ENCODE measurements at places on chromosomes 5 and 9.

DNA sequence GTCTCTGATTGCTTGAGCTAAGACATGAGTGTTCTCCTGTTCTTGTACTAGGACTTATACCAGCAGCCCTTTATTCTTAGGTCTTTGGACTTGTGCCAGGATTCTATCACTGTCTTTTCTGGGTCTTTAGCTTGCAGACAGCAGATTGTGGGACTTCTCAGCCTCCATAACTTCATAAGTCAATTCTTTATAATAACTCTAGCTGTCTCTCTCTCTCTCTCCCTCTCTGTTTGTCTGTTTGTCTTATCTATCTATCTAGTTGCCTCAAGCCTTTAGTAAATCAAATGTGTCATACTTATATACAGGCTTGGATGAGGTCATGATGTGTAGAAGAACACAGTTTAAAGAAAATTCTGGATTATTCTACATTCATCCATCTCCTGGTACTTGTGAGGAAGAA, 11.5 kb upstream of the ANKRD55 start:
- DNase-seq, result no peak

DNA sequence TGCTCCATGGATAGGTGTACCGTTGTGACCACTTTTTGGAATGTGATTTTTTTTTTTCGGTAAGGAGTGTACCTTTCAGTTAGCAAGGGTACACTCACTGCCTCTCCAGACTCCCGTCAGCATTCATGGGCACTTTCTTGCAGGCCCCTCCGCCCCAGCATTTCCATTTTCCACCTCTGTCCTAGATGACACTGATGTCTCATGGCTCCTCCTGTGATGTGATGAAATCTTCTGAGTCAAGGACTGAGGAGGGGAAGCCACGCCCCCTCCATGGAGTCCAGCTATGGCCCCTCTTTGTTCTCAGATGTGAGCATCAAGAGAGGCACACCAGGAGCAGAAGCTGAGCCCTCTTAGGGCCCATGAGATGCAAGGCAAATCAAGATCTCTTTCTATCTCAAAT, 61.8 kb downstream of the CTSL start:
- DNase-seq, result no peak

DNA sequence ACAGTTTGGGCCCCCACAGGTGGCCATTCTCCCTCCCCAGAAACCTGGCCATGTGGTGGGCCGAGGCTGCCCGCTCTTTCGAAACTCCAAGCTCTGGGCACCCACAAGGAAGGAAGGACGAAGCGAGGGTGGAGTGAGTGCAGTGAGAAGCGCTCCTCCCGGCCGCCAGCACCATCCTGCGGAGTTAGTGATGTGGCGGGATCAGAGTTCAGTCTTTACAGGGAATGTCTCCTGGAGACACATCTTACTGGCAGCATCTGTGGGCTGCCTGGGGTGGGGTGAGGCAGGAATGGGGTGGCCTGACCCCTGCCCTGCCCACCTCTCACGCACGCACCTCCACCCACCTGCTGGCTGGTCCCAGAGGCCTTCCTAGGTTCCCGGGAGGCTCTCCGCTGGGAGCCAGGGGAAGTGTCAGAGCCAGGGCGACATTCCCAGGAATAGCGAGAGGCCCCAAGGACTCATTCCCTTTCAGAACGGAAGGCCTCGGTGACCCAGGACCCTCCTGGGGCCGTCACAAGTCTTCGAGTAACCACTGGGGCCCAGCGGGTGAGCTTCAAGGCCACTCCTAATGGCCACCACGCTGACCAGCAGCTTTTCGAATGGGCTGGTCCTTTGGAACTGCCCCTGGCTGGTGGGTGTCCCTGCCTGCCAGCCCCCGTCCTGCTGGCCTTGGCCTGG, 5.5 kb upstream of the RNU6ATAC start:
- DNase-seq, result no peak

- no peak for DNase-seq
These were observed 459.2 kb downstream of the ACTL7B start for GRCh38 chr9:108396611-108397010.

DNA sequence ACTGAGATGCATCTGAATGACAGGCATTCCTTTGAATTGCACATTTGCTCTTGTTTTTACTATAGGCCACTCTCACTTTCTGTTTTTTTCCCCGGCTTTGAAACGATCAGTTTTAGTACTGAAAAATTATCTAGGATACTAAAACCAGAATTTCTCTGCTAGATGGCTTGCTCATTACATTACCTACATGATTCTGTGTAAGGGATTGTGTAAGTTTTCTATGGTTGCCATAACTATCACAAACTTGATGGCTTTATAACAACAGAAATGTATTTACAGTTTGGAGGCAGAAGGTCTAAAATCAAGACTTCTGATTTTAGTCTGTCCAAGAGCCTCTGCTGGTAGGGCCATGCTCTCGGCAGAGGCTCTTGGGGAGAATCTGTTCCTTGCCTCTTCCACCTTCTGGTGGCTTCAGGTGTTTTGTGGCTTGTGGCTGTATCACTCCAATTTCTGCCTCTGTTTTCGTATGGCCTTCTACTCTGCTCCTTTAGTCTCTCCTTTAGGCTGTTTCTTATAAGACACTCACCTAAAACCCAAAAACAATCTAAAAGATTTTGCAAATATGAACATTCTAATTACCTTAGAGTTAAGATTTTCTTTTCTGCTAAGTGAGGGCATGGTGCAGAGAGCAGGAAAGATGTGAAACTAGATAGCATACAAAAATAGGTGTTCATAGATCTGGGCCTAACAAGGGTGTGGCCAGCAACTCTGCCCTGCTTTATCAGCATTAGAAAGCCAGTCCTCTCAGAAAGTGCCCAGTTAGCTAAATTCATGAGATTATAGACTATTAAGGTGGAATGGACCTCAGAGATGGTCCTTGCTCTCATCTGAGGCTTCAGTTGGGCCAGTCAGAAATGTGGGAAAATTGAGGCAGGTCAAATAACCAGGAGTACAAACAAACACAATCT, 93.3 kb upstream of the CDKN2B start:
- peak; percentile 68 for DNase-seq

GRCh38 chr5:142955628-142956027, 185.5 kb downstream of the ARHGAP26 start:
- DNase-seq, result no peak

DNA sequence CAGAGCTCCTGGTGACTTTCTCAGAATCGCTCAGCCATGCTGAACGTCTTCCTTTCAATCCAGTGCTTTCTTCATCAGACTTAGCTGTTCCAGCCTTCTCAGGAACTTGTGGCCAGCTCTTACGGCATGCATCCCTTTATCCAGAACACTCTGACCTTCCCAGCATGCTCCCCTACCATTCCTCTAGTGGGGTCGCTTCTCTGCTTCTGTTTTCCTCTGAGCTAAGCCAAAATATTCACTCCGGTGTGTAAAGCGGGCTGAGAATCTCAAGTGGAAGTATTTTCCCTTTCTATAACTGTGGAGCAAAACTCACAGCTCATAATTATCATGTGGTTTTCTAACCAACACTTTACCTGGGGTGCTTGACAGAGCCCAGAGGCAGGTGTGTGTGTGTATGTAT, 6.2 kb downstream of the DCANP1 start:
- DNase-seq, result no peak

GRCh38 chr5:59599729-59600128, 293.8 kb downstream of the PDE4D start:
- no peak for DNase-seq

DNA sequence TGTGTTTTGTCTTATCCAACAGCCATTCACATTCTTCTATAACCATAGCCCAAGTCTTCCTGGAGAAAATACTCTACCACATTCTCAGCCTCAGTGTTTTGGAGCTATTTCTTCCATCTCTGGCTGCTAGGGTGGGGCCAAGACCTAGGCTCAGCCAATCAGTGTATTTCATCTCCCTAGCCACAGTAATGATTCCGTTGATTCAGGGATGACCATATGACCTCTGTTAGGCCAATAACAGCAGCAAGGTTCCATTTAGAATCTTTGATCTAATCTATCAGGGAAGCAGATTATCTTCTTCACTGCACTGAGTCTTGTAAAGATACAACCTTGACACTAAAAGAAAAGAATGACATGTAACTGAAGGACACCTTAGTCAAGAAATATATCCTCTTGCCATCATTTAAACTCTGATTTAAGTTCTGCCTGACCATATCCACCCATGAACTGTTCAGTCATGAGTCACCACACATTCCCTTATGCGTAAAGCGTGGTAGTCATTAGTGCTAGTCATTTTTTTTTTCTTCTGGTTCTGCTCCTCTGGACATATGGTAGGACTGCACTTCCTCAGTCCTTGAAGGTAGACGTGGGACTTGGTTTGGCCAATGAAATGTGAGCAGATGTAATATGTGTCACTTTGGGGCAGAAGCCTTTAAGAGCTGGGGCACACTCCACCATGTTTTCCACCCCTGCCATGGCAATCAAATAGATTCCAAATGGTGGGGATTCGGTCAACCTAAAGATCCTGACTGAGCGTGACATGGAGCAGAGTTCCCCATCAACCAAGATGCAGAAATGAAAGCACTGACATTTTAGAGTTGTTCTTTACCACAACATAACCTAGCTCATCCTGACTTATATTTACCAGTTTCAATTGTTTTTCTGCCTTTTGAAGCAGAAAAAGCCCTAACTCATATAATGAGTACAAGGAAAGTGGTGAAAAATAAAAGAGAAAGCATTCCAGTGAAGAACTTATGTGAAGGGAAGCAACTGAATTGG, 12.7 kb upstream of the PRELID2 start:
- DNase-seq, result no peak

GRCh38 chr5:155068616-155069100, 55.1 kb downstream of the KIF4B start:
- no peak for DNase-seq

- DNase-seq, result no peak
These were observed 123.7 kb upstream of the CPEB4 start for GRCh38 chr5:173764332-173765028.

- DNase-seq, result no peak
These were observed 14.7 kb upstream of the TMEM250 start for GRCh38 chr9:136133191-136133958.

- DNase-seq, result no peak
These were observed 71.7 kb downstream of the PCSK5 start for GRCh38 chr9:75962013-75962661.

DNA sequence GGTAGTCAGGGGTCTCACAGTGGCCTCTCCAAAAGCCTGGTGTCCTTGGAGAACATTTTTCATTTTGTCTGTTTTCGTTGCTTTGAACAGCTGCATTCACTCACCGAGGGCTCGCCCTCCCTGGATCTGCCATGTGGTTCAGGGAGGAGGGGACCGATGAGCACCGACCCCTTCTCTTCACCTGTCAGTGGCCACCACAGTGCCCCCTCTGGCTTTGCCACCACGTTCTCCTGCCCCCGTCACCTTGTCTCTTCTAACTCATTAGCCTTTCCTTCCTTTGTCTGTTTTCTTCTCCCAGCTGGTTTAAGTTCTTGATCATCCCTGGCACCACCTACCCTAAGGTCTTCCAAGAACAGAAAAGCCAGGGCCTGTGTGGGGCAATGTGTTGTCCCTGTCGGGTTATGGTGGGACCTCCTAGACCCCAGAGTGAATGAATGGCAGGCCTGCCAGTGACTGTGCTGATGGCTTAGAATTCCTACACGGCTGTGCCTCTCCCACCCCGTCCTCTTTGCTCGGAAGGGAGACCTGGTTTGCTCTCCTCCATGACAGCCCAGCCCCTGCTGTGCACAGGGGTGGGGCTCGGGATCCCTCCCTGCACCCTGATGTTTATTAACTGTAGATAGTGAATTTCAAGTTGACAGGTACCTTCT, 90.0 kb downstream of the ANKRD33B start:
- DNase-seq, result no peak

DNA sequence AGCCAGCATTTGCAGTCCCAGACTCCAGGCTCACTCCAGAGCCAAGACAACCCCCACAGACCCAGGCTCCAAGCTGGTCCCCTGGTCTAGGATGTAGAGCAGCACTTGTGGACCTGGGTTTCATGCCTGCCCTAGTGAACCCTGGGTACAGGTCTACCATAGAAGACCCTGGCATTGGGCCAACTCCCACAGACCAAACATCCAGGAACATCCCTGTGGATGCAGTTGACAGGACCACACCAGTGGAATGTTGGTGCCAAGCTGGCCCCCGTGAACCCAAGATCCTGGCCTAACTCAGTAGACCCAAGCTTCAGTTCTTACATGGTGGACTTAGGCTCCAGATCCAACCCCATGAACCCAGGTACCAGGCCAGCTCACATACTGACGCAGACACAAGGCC, 250.6 kb downstream of the KDM4C start:
- no peak for DNase-seq

DNA sequence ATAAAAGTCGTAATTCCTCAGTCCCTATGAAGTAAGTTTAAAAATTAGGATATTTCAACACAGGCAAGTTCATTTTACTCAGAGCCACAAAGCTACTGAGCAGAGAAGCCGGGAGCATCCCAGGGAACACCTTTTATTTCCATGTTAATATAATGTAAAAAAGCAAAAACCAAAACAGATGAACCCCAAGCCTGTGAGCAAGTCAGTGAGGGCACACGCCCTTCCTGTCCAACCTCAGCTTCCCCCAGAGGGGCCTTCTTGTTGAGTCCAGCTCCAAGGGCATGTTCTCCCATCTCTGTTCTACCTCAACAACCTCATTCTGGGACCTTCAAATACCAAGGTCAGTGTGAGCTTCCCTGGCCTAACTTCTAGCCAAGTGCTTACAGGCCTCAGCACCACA, 24.8 kb downstream of the NSUN2 start:
- no peak for DNase-seq

GRCh38 chr5:39148983-39149534, 70.3 kb downstream of the FYB1 start:
- peak; percentile 46 for DNase-seq

DNA sequence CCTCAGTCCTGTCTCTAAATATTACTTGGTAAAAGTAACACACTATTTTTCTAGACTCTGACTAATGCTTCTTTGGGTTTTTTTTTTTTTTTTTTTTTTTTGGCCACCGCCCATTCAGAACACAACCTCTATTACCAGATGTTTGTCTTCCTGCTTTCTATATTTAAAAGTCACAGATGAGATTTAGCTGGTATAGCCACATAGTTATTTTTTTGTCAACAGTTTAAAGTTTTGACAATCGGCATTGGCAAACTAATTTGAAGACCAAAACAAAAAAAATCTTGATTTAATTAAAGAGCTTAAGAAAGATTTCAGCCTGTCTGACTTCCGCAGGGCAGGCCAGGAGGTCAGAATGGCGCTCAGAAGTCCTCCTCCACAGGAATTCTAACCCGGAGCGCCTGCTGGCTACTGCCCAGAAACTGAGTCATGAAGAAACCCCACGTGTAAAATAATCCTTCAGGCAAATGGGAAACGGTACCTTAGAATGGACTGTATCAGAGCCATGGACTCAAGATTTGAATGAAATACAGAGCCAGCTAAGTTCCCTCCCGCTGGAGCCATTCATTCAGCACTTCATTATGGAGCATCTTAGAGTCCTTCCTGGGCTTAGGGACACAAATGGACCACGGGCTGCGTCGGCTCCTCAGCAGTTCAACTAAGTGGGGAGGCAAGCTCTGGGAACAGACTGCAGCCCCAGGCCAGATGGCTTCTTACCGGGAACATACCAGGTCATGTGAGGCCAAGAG, 55.6 kb downstream of the PTPDC1 start:
- no peak for DNase-seq

GRCh38 chr9:22169727-22170503, 160.8 kb upstream of the CDKN2B start:
- DNase-seq, result no peak

GRCh38 chr9:78131969-78132700, 100.5 kb upstream of the GNAQ start:
- no peak for DNase-seq
